ENCODE measurements at places on chromosomes 4 and X. TPM values are rescaled to one million over a fixed set of nuclear protein-coding genes. Genes with fewer than 3 reads are reported as not detected.

Gene PABPC5
- total RNA-seq = 0.40 TPM

Gene SOWAHD
- 2.3 TPM for total RNA-seq

Gene MUC7
- not detected for total RNA-seq

Gene CT45A2
- total RNA-seq = not detected

Gene DUSP21
- total RNA-seq = not detected

Gene FGFR3
- total RNA-seq = 0.11 TPM

Gene CSAG3
- total RNA-seq = not detected

Gene CLNK
- not detected for total RNA-seq

Gene CLCN4
- total RNA-seq = 16.3 TPM

Gene ARX
- not detected for total RNA-seq

Gene VSIG4
- not detected for total RNA-seq

Gene PRRG1
- total RNA-seq = 10.8 TPM

Gene EDA2R
- not detected for total RNA-seq

Gene L1CAM
- 11.2 TPM for total RNA-seq

Gene PABPC1L2B
- total RNA-seq = not detected

Gene POLN
- 0.26 TPM for total RNA-seq

Gene SPATA4
- total RNA-seq = 0.15 TPM

Gene AKAP14
- not detected for total RNA-seq

Gene HPGDS
- not detected for total RNA-seq

Gene DMP1
- total RNA-seq = not detected

Gene GPR173
- total RNA-seq = 2.2 TPM

Gene EXOC1L
- not detected for total RNA-seq

Gene ATP2B3
- total RNA-seq = not detected

Gene PLP1
- total RNA-seq = not detected

Gene RBM47
- total RNA-seq = 47.6 TPM

Gene ASB11
- not detected for total RNA-seq

Gene F11
- total RNA-seq = not detected

Gene CHST7
- total RNA-seq = 31.9 TPM

Gene SPANXD
- not detected for total RNA-seq

Gene DNASE1L1
- 29.8 TPM for total RNA-seq

Gene DCAF8L2
- total RNA-seq = not detected

Gene ABHD18
- 3.3 TPM for total RNA-seq

Gene ETDA
- total RNA-seq = not detected

Gene CFI
- total RNA-seq = not detected

Gene LDB2
- 0.29 TPM for total RNA-seq

Gene BTK
- not detected for total RNA-seq

Gene NFKB1
- total RNA-seq = 22.4 TPM

Gene PCDH10
- 0.23 TPM for total RNA-seq

Gene CLDN34
- total RNA-seq = 0.66 TPM

Gene PRPS2
- total RNA-seq = 73.9 TPM

Gene CC2D2A
- 13.1 TPM for total RNA-seq

Gene CCDC110
- total RNA-seq = not detected

Gene TBX22
- total RNA-seq = not detected

Gene TMPRSS11A
- not detected for total RNA-seq

Gene AR
- not detected for total RNA-seq

Gene MTMR8
- 0.46 TPM for total RNA-seq
